ENCODE measurements at places on chromosomes 5 and 9. TPM values are rescaled to one million over a fixed set of nuclear protein-coding genes. Genes with fewer than 3 reads are reported as not detected.

DDX4 gene
- total RNA-seq = not detected

GDA gene
- not detected for total RNA-seq

SCAI gene
- 1.4 TPM for total RNA-seq

NIPBL gene
- 13.8 TPM for total RNA-seq

IFNK gene
- total RNA-seq = not detected

PPP1R26 gene
- 7.6 TPM for total RNA-seq

MEGF10 gene
- total RNA-seq = not detected

SPDL1 gene
- 52.3 TPM for total RNA-seq

ZFP62 gene
- total RNA-seq = 2.9 TPM

PCDHGC4 gene
- under 0.01 TPM for total RNA-seq

FCN2 gene
- not detected for total RNA-seq

Measured in cardiac atrium fibroblast (primary cell).